SK-N-SH (cell line): ENCODE measurements at places on chromosomes 12 and 14. TPM values are rescaled to one million over a fixed set of nuclear protein-coding genes. Genes with fewer than 3 reads are reported as not detected.
A peak's percentile ranks its signal among the peaks of the same experiment; 100 is the strongest.

DNA sequence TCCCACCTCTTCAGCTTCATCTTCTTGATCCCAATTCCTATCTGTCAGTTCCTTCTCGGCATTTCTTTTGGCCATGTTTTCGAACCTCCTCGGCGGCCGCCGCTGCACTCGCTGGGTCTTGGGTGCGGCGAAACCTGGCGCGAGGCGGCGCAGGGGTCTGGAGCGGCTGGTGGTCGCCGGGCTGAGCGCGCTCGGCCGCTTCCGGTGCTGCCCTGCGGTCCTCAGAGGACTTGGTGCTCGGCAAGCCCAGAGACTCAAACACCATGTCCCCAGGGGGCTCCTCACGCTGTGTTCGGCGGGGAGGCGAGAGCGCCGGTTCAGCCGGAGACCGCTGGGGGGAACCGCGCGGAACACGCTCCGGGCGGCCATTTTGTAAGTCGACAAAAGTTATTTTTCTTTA lies 51.8 kb downstream of the PPP1R36 start:
- no peaks in the 10 kb centered on the region for H3K27me3 ChIP-seq
- H3K4me1 ChIP-seq: no peaks in the 10 kb centered on the region
- H3K27ac ChIP-seq: no peak overlapping the region
- DNase-seq: no peak
- no peak overlapping the region for H3K4me3 ChIP-seq

GRCh38 chr12:59675461-59675860 lies 79.6 kb downstream of the SLC16A7 start:
- H3K4me3 ChIP-seq: no peak overlapping the region
- H3K27ac ChIP-seq: no peak overlapping the region
- H3K27me3 ChIP-seq: no peaks in the 10 kb centered on the region
- no peaks in the 10 kb centered on the region for H3K4me1 ChIP-seq
- no peaks in the 10 kb centered on the region for H3K36me3 ChIP-seq

DNA sequence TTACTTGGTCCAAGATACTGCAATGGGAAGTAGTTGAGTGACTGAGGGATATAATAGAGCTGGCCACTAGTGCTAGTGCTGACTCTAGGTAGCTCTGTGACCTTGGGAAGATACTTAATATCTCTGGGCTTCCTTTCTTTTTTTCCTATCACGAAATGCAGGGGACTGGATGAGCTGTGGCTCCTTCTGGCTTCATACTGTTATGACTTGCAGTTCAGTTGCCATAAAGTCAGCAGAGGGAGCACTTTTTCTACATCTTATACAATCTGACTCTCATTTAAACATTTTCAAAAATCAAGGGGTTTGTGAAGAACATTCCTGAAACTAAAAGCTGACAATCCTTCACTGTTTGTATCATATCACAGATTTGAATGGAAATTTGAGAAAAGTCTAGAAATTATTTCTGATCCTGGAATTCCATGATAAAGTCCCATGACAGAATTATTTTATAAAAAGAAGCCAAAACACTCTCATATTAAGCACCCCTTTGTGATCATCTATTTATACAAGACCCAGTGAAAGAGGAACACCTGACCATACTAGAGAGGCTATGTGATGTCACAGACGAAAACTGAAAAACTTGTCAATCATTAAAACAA lies 5.3 kb downstream of the BHLHE41 start:
- H3K4me1 ChIP-seq: peaks cover 4% of the 10 kb centered on the region; the same call in 1 of the 2 replicates
- peak; percentile 56 for DNase-seq
- H3K27me3 ChIP-seq: no peaks in the 10 kb centered on the region
- H3K27ac ChIP-seq: peak overlapping the region; percentile 4; the same call in 1 of the 2 replicates
- no peaks in the 10 kb centered on the region for H3K36me3 ChIP-seq

DNA sequence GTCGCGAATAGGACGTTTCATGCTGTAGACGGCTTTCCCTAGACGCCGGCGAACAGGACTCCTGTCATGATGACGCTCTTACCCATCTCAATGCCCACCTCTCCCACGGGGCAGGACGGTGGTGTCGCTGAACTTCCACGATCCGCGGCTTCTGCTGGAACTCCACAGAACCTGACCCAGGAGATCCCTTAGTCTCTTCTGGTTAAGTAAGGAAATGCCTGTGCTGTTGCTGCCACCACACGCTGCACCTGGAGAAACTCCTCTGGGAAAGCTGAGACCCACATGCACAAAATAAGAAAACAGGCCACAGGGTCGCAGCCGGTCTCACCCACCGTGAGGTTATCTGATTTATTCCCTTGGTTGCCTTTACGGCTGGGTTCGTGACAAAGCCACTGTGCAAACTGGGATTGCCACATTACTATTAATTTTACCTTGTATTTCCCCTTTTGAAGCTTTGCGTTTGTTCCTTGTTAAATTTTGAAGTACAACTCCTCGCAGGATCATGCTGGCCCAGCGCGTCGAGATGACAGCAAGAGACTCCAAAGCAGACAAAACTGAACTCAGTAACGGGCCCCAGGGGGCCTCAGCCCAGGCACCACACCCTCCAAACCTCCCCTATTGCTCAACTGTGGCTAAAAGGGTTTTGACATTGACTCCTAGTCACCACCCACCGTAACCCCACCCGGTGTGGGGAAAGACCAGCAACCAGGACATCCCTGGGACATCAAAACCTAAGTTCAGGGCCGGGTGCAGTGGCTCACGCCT lies 9.2 kb upstream of the MMP17 start:
- no peaks in the 10 kb centered on the region for H3K36me3 ChIP-seq
- DNase-seq: no peak
- no peak overlapping the region for H3K27ac ChIP-seq
- H3K4me3 ChIP-seq: no peak overlapping the region
- no peaks in the 10 kb centered on the region for H3K27me3 ChIP-seq

The AQP2 gene
- not detected in 2 replicates for polyA plus RNA-seq

The TAS2R13 gene
- 0.03 TPM in 1 of 2 replicates, not detected in the other for polyA plus RNA-seq

The FGD6 gene
- 2.8 and 3.8 TPM in 2 replicates for polyA plus RNA-seq

The ARG2 gene
- 2.6 TPM in 2 replicates for polyA plus RNA-seq

The KRT71 gene
- polyA plus RNA-seq: not detected in 2 replicates
